Activated CD4-positive, alpha-beta T cell treated with anti-CD3 and anti-CD28 coated beads for 48 hours (primary cell): ENCODE measurements at places on chromosomes 4 and X.

DNA sequence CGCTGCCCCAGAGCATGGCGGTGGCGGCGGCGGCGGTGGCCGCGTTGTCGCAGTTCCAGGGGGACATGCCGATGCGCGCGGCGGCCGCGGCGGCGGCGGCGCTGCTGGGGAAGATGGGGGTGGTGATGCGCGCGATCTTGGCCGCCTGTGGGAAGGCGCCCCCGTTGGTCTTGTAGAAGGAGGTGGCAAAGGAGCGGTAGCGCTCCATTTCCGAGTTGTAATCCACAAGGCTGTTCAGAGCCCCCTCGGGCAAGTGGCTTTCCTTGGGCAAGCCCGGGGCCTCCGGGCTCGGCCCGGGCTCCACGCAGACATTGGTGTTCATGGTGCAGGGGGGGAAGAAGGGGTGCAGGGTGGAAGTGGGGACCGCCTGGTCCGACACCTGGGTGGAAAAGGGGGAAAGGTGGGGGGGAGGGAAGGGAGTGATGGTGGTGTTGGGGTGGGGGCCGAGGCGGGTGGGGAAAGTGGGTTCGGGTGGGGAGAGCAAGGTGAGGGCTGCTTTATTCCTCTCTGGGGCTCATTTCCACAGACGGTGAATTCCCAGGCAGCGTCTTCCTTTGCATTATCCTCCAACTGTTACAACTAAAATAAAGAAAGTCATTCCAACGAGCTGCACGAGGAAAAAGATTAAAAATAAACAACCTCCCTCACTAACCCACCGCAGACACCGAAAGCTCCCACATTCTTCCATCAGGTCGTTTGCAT is 3.1 kb downstream of the CXXC4 start:
- peak; percentile 11 for DNase-seq

DNA sequence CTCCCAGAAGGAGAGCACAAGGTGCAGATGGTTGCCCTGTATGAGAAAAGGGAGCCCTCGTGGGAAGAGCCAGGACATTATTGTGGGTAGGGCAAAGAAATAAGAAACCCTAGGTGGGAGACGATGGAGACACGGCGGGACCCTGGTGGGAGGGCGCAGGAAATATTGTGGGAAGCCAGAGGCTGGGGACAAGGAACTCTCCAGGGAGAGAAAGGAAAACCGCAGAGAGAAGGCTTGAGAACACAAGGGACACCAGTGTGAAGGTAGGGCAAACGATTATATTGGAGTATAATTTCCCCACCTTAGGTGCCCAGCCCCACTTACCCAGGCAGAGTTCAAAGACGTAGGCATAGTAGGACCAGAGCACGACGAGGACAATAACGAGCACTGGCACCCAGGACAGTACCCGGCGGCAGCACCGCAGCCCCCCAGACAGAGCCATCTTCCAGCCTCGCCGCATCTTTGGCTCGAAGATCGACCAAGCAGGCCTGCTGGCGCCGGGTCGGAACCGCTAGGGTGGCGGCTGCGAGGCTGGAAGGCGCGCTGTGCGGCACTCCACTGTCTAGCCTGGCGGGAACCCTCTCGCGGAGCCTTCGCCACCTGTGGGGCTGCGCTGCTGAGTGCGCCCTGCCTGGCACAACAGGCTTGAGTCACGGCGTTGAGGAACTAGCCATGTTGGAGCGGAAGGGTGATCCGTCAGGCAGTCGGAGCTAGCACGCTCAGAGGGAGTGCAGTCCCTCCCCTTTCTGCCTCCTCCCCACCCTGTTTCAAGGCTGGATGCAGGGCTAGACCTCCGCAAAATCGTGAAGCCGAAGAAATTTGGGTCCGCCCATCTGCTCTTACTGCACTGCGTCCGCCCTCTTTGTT is at the start of gene ZDHHC15:
Gene ZDHHC15 (minus strand): TSS at position 473 of the 867 bp plus-strand sequence. CDS start 13 bp downstream, at position 460.
- peak; percentile 73 for DNase-seq

GRCh38 chr4:63620271-63620670 is 789.0 kb downstream of the TECRL start:
- DNase-seq = no peak

DNA sequence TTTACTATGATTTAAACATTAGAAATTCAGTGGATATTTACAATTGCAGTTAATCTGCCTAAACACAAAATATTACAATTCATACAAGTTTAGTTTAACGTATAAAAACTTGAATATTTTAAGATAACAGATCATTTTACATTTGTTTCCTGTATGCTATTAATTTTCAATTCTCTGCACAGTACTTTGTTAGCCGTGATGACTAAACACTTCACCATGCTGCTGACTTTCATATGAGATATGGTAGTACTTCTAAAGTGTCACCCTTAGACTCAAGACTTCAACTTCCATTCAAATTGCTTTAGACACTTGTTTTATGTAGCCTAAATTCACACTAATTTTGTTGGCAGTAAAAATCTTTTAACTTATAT is 1646.4 kb upstream of the ADGRL3 start:
- no peak for DNase-seq

GRCh38 chrX:129984111-129984958 is 1.9 kb downstream of the BCORL1 start:
- peak; percentile 39 for DNase-seq

DNA sequence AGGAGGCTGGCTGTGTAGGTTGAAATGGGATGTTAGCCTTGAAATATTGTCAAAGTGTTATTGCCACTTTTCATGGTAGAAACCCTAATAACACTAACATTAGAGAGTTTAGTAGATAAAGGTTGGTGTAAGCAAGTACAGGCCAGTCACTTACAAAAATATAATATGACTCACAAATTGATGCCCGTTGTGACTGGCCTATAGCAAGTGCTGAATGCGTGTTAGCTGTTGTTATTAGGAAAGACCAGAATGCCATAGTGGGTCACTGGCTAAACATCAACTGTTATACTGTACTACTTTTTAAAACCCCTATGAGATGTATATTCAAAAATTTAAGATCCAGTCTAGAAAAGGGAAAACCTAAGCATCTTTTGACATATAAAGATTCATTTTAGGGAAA is 20.4 kb upstream of the GDPD2 start:
- DNase-seq = no peak

DNA sequence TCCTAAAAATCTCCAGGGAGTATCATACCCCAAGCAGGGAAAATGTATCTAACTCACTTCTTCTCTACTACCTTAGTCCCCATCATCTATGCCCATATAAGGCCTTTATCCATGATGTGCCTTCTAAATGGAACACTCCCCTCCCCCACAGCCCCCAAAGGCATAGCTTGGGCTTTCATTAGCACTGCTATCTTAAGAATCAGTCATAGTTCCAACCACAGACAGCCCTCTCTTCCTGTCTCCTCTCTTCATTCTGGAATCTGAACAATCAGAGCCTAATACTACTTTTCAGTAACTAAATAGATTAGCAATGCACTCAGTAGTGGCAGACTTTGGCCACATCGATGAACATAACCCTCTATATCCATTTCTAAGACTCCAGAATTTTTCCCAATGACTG is 313.2 kb upstream of the DKK2 start:
- no peak for DNase-seq

DNA sequence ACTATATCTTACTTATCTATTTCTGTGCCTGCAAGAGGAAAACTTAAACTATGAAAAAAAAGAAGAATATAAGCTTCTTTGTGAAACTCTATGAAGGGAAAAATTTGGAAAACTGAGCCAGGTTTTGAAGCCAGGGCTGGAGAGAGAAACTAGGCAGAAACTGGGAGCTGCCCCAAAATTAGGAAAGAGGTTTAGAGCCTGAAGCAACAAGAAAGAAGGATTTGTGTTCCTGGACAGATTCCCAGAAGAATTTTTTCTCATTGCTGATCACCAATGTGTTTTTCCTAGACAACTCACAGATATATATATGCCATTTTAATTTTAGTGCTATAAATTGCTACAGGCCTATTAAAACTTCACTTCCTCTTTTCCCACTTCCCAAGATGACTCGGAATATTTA is 245.0 kb upstream of the GEMIN8 start:
- DNase-seq = no peak

DNA sequence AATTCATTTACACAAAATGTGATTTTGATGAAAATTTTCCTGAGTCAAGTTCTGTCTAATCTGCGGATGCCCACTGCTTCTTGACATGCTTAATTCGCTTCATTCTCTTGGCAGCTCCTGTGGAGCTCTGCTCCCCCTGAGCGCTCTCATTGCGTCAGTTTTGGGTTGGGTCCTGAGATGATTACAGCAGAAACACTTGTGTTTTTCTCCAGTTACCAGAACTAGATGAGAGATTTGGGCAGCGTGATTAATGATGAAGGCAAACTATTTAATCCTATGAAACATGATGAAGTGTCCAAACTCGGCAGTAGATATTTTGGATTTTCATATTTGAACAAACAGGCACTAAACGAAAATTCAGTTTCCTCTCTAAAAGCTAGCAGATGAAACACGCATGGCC is 4.2 kb upstream of the CXCL1 start:
- no peak for DNase-seq

- no peak for DNase-seq
Observed at GRCh38 chr4:54976682-54977081, 148.7 kb downstream of the KDR start.

DNA sequence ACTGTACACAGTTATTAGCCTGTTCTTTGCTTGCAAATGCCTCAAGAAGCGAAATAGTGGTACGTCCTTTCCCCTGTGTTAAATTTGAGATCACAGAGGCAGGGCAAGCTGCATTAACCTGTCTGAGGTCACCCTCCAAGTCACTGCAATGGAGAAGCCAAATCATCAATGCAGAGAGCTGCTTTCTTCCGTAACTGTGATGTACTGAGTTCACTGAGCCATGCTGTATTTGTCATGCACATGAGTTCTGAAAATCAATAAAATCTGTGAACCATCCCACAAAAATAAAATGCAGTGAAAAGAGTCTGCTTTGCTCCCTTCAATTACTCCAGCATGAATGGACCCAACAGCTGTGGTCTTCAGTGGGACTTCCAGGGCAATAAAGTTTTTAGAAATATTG is 393.5 kb downstream of the KCNIP4 start:
- DNase-seq = no peak

GRCh38 chr4:7638489-7638888 is 203.8 kb upstream of the PSAPL1 start:
- DNase-seq = no peak

DNA sequence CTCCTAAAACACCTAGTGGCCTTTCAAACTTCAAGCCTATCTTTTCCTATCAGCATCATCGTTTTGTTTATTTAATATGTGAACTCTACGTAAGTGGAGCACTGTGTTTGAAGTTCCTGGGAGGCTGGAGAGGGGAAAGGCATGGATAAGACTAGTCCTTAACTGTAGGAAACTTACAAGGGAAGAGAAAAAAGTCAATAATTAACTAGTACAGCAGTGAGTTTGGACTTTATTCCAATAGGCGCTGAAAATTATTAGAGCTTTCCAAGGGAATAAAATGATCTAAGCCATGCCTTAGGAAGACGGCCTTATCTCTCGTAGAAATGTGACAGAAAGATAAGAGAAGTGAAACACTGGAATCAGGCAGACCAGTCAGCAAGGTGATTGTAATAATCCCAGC is 55.3 kb downstream of the AMOT start:
- DNase-seq = no peak

DNA sequence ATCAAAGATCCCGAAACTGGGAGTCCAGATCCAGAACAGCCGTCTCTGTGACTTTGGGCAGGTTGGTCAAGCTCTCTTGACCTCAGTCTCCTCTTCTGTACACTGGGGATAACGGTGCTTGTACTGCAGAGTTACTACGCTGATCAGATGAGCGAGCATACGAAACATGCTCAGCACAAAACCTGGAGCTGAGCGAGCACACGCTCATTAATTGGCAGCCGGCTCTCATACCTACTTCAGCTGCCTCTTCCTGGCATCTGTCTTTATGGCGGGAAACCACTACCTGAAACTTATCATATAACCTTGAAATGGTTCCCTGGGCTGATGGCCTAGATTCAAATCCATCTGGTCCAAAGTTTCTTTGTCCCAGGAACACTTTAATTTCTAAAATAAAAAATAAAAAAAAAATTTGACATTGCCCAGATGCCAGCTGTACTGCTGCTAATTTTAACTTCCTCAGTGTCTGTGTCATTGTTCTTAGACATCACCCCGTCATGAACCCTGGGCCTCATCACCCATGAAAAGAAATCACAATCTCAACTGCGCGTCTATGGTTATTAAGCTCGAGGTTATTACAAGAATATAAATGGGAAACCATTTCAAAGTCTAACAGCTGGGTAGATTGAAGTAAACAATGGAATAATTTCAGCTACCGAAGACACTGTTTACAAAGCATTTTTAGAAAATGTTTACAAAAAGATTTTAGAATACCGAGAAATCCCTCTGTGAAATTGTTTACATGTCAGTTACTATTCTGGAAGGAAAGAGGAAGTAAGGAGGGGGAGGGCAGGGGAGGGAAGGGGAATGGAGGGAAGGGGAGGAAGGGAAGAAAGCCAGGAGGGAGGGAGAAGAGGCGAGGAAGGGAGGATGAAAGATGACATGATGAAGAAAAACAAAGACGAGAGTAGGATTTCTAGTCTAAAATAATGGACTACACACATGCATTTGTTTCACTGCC is 49.0 kb downstream of the CRMP1 start:
- no peak for DNase-seq

GRCh38 chrX:149830192-149830873 is 48.6 kb downstream of the MAGEA9 start:
- peak; percentile 28 for DNase-seq

- DNase-seq = no peak
Observed at GRCh38 chrX:23557070-23557469, 110.2 kb upstream of the PRDX4 start.

DNA sequence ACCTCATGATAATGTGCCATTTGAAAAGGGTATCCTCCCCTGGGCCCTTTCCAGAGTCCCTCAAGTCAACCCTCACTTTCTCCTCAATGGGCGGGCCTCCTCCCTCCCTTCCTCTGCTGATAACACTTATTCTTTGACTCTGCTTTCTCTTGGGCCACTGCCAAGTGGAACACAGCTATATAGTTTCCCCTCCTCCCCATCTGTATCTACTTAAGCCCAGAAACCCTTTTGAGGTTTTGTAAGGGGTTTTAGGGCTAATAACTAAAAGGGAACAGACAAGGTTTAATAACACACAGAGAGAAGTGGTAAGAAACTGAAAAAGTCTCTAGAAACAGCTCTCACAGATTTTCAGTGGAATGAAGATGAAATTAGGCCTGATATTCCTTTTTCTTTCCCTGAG is 116.7 kb downstream of the GPC3 start:
- no peak for DNase-seq

GRCh38 chr4:95129821-95130311 is 372.1 kb downstream of the BMPR1B start:
- no peak for DNase-seq

DNA sequence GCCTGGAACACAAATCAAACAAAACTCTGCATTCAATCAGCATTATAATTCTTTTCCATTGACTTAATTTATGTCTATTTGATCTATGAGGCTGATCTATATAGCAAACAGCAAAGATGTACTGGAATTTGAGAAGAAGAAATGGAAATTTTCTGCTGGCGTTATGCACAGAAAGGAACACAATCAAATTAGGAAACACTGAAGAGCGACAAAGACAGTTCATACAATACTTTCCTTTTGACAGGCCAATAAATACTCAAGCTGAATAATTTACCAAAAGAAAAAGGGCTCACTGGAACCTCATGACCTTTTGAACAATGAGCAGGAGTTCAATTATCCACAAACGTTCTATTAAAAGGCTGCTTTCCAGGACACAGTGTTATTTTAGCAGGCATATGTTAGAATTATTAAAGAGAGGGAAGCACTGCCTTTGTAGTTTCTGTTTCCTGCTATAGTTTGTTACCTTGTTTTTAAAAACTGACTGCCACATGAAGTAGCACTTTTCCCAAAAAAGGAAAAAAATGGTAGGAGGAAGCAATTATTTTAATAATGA is 8.1 kb downstream of the PDHA2 start:
- DNase-seq = no peak

- no peak for DNase-seq
Observed at GRCh38 chr4:169175476-169175875, 95.3 kb downstream of the SH3RF1 start.
